Stimulated activated CD8-positive, alpha-beta memory T cell treated with anti-CD3 and anti-CD28 coated beads, Interleukin-7, amount 100 ng/mL, for 1 hour (primary cell): ENCODE measurements at places on chromosomes 2 and 18.

GRCh38 chr18:79971211-79971952 is 6.9 kb downstream of the HSBP1L1 start:
- no peak for DNase-seq

DNA sequence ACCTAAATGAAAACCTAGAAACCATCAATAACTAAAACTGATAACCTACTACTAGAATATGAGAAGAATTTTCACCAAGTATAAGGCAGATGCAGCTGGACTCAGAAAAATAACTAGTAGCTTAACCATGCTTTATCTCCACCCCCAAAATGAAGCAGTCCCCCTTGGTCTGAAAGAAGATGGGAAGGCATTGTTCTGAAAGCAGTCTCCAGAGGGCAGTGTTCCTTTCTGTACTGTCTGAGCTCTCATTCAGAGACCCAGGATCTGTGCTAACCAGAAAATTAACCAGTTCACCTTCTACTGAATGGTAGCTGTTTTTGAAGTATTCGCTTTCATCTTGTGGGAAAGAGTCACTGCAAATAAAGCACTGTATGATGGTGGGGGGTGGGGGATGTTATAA is 273.0 kb downstream of the PDE11A start:
- no peak for DNase-seq

GRCh38 chr2:118558846-118559245 is 288.6 kb downstream of the EN1 start:
- DNase-seq: no peak

- no peak for DNase-seq
Measured at GRCh38 chr2:218228366-218229090, 11.5 kb downstream of the ARPC2 start.

DNA sequence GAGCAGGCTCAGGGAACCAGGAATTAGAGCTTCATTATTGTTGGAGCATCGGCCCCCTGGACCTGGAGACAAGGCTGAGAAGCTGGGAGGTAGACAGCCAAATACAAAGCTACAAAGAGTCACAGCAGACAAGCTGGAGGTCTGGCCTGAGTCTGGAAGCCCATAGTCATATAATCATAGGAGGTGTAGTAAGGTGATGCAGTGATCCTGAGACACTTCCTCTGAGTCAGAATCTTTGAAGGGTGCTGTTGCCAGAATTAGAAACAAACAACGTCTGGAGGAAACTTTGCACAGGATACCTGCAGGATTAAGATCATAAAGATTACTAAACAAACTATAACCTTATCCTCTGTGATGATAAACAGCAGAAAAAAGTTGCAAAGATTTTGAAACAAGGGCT is 213.8 kb downstream of the DSC3 start:
- no peak for DNase-seq

GRCh38 chr18:28147674-28148171 is 29.2 kb downstream of the CDH2 start:
- no peak for DNase-seq

DNA sequence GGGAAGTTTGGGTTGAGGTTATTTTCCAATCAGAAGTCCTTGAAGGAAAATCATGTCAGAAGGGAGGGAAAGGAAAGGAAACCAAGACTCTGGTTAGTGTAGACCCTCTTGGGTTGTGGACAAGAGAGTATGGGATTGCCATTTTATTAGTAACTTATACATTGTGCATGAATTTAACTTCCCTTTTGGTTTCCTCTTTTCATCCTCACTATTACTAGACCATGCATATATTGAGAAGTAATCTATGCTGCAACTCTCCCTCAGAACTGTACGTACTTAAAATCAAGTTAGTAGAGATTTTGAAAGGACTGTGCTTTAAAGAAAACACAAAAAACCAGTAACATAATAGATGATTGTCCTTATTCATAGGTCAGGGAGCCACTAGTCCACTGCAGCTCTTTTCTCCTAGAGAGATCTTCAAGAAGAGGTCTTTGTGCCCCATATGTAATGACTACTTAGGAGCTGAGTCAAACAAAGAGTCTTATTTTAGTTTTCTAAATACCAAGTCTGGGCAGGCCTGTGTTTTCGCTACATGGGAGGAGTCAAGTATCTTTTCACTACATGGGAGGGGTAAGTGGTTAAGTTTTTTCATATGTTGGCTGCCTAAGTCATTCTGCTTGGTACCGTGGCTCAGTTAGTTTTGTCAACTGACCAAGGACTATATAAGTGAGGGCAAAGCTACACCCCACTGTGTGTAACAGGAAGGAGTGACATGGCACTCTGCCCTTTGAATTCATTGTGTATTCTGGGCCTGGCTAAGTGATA is 25.2 kb upstream of the FAM117B start:
- DNase-seq: no peak

DNA sequence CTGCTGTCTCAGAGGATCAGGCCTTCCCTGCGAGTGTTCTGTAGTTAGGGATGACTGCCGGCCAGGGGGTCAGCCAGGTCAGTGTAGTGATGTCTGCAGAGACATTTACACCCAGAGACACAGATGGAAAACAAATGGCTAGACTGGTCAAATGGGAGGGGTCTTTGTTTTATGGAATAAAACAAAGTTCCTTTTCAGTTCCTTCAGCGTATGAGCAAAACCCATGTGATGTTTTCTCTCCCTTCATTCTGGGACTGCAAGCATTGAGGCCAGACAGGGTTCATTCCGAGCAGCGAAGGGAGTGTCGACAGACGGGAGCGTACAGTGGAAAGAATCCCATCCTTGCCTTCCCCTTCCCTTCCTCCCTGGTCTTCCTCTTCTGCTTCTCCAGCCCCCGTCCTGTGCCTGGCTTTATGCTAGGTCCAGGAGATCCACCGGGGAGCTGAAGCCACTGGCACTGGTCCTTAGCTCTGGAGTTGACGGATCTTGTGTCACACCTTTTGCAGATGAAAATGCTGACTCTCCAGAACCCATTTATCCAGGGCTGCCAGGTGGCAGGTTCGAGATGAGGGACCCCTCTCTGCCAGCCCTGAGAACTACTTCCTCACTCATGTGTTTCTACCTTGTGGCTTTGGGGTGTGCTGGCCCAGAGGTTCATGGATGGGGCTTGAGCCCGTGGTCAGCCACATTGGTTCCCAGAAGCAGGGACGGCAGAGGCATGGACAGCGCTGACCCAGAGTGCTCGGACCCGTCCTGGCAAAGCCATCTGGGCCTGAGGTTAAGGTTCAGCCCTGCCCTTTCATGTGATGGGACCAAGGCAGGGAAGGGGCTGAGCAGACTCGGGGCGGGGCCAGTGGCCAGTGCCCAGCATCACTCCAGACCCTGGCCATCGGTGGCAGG is 24.2 kb downstream of the ITGB1BP1 start:
- no peak for DNase-seq

GRCh38 chr18:75208836-75209128 is 157 bp downstream of the PTGR3 start:
- DNase-seq: no peak

DNA sequence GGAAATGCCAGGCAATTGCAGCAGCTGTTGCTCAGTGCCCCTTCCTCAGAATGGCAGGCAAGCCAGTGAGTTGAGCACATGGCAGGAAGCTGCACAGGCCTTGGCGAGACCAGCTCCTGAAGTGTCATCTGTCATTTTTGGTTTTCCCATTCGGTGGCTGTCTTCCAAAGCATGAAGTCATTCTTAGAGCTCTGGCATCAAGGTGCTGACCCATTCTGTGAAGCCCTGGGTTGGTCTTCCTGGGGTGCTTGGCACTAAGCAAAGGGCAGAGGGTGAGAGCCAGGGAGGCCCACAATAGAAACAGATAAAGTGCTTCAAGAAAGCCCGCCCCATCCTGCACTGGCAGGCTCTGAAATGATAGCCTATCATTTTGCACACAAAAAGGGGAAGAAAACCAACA is 150.5 kb downstream of the VAPA start:
- no peak for DNase-seq
